GM12878 (cell line): ENCODE measurements at places on chromosomes 1 and 21. TPM values are rescaled to one million over a fixed set of nuclear protein-coding genes. Genes with fewer than 3 reads are reported as not detected.

The RBBP5 gene
- 14.7 and 15.2 TPM in 2 replicates for total RNA-seq

The TMEM125 gene
- 0.28 and 1.1 TPM in 2 replicates for total RNA-seq

The TTC24 gene
- 4.7 and 6.4 TPM in 2 replicates for total RNA-seq

The TCHHL1 gene
- total RNA-seq, result not detected in 2 replicates

The FAM151A gene
- 0.13 TPM in 1 of 2 replicates, not detected in the other for total RNA-seq

The BCAN gene
- total RNA-seq, result 0.18 and 0.24 TPM in 2 replicates

The COL18A1 gene
- 0.49 and 0.90 TPM in 2 replicates for total RNA-seq

The VASH2 gene
- 29.2 and 29.7 TPM in 2 replicates for total RNA-seq

The GPR89A gene
- total RNA-seq, result 21.8 and 22.7 TPM in 2 replicates

The DENND1B gene
- total RNA-seq, result 8.4 and 9.4 TPM in 2 replicates

The NBPF4 gene
- total RNA-seq, result not detected in 2 replicates

The NUP210L gene
- not detected in 2 replicates for total RNA-seq

The GJA8 gene
- total RNA-seq, result not detected in 2 replicates

The PAQR6 gene
- total RNA-seq, result 2.6 and 3.5 TPM in 2 replicates

The CLCA1 gene
- total RNA-seq, result 0.13 and 0.27 TPM in 2 replicates

The USH2A gene
- total RNA-seq, result not detected in 2 replicates

The LHX4 gene
- total RNA-seq, result not detected in 2 replicates

The GBP1 gene
- 3.9 and 4.8 TPM in 2 replicates for total RNA-seq

The MX2 gene
- 49.0 and 52.2 TPM in 2 replicates for total RNA-seq

The RAP1GAP gene
- 0.05 and 0.21 TPM in 2 replicates for total RNA-seq

The ANXA9 gene
- total RNA-seq, result not detected in 2 replicates

The TRPM2 gene
- 9.1 and 9.9 TPM in 2 replicates for total RNA-seq

The RAVER2 gene
- 0.27 and 0.59 TPM in 2 replicates for total RNA-seq

The DDR2 gene
- 8.4 and 8.8 TPM in 2 replicates for total RNA-seq

The TMPRSS2 gene
- 0.16 and 0.26 TPM in 2 replicates for total RNA-seq

The PRR9 gene
- not detected in 2 replicates for total RNA-seq

The ITLN2 gene
- not detected in 2 replicates for total RNA-seq

The MAP1LC3C gene
- not detected in 2 replicates for total RNA-seq

The ADIPOR1 gene
- total RNA-seq, result 53.2 and 56.1 TPM in 2 replicates

The PDC gene
- not detected in 2 replicates for total RNA-seq

The CZIB gene
- 32.8 and 38.1 TPM in 2 replicates for total RNA-seq

The COL16A1 gene
- 3.7 and 3.9 TPM in 2 replicates for total RNA-seq

The DLGAP3 gene
- total RNA-seq, result 0.15 and 0.21 TPM in 2 replicates

The EDN2 gene
- 0.74 and 0.98 TPM in 2 replicates for total RNA-seq

The SEMA4A gene
- 46.3 and 52.1 TPM in 2 replicates for total RNA-seq

The AMY1B gene
- not detected in 2 replicates for total RNA-seq

The FNDC10 gene
- total RNA-seq, result 1.0 and 1.3 TPM in 2 replicates

The KIF17 gene
- total RNA-seq, result 0.10 and 0.45 TPM in 2 replicates

The MAP3K21 gene
- total RNA-seq, result 0.21 TPM in 2 replicates

The NUAK2 gene
- 3.0 TPM in 2 replicates for total RNA-seq

The ADGRL4 gene
- total RNA-seq, result not detected in 2 replicates

The TMEM269 gene
- total RNA-seq, result 0.13 and 0.18 TPM in 2 replicates

The MANEAL gene
- total RNA-seq, result 8.6 and 9.2 TPM in 2 replicates

The ZNF683 gene
- total RNA-seq, result not detected in 2 replicates
